GM12878 (cell line): ENCODE measurements at places on chromosomes 12 and 14.

- no peak for DNase-seq
These were observed 83.5 kb downstream of the C12orf75 start for GRCh38 chr12:105413911-105414487.

DNA sequence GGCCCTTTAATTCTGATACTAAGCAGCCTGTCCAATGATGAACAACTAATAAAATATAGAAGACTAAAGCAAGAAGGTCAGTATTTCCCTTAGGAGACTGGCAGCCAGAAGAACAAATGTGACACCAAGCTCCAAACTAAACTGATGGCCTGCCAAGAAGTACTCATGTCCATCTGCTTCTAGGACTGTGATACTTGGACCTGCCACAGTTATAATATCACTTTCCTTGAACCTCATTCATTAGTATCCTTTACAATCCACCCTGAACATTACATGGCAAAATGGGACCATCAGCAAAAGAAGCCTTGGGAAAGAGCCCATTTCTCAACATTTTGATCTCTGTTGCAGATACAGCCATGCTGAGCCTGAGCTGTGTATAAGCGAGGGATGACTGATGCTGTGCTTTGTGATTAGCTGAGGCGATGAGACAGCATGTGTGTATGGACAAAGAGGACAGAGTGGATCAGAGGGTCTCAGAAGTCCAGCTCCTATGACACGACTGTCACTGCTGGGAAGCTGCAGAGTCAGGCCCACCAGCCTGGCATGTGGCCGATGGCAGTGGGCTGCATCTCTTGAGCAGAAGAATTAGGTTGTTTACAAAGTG, 73.9 kb downstream of the TGFB3 start:
- DNase-seq, result no peak

GRCh38 chr14:31578266-31578665, 17.1 kb downstream of the NUBPL start:
- no peak for DNase-seq

GRCh38 chr14:84442521-84442920, 1087.4 kb upstream of the FLRT2 start:
- no peak for DNase-seq

GRCh38 chr12:96810477-96810876, 96.6 kb upstream of the NEDD1 start:
- DNase-seq, result no peak

DNA sequence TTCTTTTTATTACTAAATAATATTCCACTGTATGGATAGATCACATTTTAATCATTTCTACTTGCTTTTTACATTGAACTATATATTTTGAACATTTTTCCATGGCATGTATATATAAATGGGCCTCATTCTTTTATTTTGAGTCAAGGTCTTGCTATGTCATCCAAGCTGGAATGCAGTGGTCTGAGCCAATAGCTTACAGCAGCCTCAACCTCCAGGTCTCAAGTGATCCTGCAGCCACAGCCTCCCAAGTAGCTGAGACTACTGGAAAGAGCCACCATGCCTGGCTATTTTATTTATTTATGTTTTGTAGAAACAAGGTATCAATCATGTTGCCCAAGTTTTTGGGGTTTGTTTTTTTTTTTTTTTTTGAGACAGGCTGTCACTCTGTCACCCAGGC, 7.6 kb downstream of the FCF1 start:
- no peak for DNase-seq

DNA sequence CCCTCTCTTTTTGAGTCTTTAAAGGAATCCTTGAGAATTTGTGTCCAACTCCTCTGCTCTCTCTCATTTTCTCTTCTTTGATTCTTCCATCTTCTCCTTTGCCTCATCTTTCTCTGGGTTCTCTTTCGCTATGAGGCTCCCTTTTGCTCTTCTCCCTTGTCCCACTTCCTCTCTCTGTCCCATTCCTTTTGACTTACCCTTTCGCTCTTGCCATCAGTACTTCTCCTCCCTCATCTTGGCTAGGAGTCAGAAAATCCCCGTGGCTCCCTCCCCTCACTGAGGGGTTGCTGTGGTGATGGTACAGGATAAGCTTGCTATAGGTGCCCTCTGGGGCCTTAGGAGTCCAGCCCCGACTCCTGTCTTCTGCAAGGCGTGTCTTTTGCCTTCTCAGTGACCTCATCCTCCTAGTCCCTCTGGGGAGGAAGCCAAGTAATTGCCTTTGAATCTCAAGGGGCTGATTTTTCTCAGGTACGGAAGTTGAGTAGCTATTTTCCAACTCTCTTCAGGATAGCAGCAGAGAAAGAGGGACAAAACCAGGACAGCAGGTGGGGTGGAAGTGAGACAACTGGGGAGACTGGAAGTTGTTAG, 6.4 kb downstream of the PDE1B start:
- DNase-seq, result no peak

- DNase-seq, result no peak
These were observed 57.6 kb downstream of the SSPN start for GRCh38 chr12:26252946-26253345.

DNA sequence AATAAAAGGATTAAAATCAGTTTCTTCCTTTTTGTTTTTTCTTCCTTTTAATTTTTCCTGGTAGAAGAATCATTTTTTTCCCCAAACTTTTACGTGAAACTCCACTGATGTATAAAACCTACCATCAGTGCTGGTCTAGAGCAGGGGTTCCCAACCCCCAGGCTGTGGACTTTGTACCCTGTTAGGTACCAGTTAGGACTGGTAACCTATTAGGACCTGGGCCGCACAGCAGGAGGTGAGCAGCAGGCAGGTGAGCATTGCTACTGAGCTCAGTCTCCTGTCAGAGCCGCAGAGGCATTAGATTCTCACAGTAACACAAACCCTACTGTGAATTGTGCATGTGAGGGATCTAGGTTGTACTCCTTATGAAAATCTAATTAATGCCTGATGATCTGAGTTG, 10.1 kb downstream of the SMCO2 start:
- DNase-seq, result no peak

DNA sequence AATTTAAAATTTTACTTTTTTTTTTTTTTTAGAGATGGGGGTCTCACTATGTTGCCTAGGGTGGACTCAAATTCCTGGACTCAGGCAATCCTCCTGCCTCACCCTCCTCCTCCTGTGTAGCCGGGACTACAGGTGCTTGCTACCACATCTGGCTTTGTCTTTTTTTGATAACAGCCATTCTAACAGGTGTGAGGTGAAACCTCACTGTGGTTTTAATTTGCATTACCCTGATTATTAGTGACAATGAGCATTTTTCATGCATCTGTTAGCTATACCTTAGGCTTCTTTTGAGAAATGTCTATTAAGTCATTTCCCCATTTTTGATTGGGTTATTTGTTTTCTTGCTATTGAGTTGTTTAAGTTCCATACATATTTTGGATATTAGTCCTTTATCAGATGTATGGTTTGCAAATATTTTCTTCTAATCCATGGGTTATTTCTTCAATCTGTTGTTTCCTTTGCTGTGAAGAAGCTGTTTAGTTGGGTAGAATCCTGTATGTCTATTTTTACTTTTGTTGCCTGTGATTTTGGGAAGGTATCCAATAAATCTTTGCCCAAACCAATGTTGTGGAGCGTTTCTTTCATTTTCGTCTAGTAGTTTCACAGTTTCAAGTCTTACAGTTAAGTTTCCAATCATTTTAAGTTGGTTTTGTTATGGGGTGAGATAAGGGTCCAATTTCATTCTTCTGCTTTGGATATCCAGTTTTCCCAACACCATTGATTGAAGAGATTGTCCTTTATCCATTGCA, 86.1 kb downstream of the MYF5 start:
- DNase-seq, result no peak

- DNase-seq, result no peak
These were observed 56.7 kb downstream of the C14orf132 start for GRCh38 chr14:96095581-96096476.

- no peak for DNase-seq
These were observed 39.7 kb downstream of the PSMA6 start for GRCh38 chr14:35331605-35332516.

GRCh38 chr12:13210236-13211190, 14.0 kb downstream of the EMP1 start:
- DNase-seq, result no peak

DNA sequence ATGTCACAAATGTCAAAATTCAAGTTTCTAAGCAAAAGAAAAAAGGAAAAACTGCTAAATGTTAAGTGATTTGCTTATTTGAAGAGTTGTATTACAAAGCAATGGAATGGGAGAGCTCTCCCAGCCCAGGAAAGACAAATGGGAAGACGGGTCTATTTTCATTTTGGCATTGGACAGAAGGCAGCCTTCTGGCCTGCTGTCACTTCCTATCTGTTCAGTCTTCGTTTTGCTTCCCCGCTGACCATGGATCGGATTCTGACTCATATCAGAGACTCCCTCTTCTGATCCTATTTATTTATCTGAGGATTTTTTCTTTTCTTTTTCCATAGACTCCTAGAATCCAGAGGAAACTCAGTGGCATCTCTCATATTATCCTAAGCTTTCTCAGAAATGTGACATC, 634.9 kb downstream of the DIO2 start:
- no peak for DNase-seq

GRCh38 chr14:104303705-104304425, 165.5 kb downstream of the KIF26A start:
- no peak for DNase-seq

GRCh38 chr12:122318607-122319605, 52.6 kb upstream of the VPS33A start:
- DNase-seq, result no peak

- DNase-seq, result no peak
These were observed 78.6 kb upstream of the TBX3 start for GRCh38 chr12:114762490-114763110.

DNA sequence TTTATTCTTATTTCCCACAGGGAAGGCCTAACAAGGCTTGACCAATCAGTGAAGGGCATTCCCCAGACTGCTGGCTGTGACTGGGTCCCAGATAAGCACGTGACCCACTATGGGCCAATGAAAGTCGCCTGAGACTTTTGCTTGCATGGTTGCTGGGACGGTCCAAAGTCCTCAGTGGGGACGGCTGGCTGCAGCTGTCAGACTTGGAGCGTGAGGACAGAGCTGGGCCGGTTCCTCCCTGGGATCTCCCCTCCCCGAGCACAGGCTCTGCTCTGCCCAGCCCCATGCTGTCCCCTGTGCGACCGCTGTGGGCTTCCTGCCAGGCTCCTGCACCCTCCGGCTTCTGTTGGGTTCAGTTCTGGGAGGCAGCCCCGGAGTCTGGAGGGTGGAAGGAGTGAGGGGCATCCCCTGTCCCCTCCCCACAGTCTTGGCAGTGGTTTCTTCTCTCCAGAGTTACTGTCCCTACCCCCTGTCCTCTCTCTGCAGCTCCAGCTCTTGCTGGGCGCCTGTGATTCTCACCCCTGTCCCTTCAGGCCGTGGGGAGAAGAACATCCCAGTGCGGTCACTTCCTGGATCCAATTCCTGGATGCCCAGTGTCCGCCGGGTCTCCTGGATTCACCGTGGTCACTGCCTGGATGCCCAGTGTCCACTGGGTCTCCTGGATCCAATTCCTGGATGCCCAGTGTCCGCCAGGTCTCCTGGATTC, 50.1 kb downstream of the GALNT9 start:
- no peak for DNase-seq

DNA sequence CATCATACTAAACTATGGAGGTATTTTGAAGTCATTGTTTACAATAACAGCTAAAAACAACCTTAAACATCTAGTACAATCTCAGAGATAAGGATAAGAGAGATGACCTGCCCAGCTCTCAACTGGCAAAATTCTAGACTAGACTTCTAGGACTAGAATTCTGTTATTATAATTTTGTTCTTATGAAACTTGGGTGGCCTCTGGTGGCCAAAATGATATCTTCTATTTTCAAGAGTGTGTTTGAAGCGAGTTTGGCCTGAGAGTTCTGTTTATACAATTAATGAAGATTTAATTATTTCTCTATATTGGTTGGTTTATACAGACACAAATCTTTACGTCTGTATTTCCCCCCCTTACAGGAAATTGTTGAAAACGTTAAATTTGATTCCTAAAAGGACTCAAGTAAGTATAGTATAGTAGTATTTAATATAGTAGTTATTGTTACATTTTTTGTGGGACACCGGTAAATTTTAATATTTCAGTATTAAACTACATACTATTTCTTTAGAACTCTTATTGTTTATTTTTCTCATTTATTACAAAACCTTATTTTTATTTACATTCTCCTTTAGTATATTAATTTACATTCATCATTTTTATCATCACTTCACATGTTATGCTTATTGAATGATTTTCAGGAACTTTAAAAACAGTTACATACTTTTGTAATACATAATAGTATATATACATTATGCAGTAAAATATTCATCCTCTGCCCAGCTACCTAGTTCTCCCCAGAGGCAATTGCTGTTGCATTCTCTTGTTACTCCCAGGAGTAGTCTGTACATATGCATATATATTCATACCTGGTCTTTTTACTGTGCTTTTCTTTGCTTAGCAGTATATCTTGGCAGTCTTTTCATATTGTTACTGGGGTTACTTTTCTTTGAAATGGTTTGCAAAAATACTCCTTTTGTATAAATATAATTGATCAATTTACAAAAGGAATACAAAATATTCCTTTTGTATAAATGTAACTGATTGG, 6.6 kb downstream of the PPHLN1 start:
- DNase-seq, result no peak

- no peak for DNase-seq
These were observed at the start of gene TMEM253 for GRCh38 chr14:21100931-21101330. Gene TMEM253, plus strand, starts transcription at chr14:21101066. Its CDS starts 278 bp downstream, at chr14:21101344.

DNA sequence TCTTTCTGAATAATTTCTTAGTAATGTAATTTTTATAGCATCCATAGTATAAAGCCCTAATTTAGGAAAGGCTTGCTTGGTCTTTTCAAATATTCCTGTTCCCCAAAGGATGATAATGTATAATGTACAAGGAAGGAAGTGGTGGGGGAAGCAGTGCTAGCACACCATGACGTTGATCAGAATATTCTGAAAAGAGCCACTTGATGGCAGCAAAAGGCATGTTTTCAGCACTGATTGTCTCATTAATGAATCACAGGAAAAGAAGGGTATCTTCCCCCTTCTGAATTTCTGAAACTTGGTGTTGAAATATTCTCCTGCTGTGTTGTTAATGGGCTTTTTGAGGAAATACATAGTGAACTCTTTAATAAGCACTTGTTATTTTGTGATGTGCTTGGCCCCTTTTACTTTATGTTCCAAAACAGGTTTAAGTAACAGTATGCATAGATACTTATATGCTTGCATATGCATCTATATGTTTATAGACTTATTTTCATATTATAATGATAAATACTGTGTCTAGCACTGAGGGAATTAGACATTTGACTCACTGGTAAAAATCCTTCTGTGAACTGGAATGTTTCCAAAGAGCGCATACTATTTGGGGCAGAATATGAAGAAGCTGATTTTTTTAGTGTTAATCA, 122.0 kb downstream of the TMEM117 start:
- DNase-seq, result peak; percentile 28

- DNase-seq, result no peak
These were observed 70.9 kb downstream of the TBK1 start for GRCh38 chr12:64522807-64523206.

GRCh38 chr12:64780132-64780530, 20.9 kb upstream of the GNS start:
- no peak for DNase-seq
